IMR-90 (cell line): ENCODE measurements at places on chromosomes 1 and 21. TPM values are rescaled to one million over a fixed set of nuclear protein-coding genes. Genes with fewer than 3 reads are reported as not detected.

ERICH3 gene
- not detected in 2 replicates for total RNA-seq

GUCA2A gene
- total RNA-seq = not detected in 2 replicates

ZBTB8B gene
- not detected in 2 replicates for total RNA-seq

- peak; percentile 86 for DNase-seq
Measured at GRCh38 chr1:26786437-26787380, 1.0 kb upstream of the PIGV start.

GRCh38 chr1:9996624-9997582 lies at the start of gene RBP7:
RBP7 (plus strand) TSS chr1:9997228; CDS start chr1:9997259, 31 bp downstream.
- no peak for DNase-seq

DNA sequence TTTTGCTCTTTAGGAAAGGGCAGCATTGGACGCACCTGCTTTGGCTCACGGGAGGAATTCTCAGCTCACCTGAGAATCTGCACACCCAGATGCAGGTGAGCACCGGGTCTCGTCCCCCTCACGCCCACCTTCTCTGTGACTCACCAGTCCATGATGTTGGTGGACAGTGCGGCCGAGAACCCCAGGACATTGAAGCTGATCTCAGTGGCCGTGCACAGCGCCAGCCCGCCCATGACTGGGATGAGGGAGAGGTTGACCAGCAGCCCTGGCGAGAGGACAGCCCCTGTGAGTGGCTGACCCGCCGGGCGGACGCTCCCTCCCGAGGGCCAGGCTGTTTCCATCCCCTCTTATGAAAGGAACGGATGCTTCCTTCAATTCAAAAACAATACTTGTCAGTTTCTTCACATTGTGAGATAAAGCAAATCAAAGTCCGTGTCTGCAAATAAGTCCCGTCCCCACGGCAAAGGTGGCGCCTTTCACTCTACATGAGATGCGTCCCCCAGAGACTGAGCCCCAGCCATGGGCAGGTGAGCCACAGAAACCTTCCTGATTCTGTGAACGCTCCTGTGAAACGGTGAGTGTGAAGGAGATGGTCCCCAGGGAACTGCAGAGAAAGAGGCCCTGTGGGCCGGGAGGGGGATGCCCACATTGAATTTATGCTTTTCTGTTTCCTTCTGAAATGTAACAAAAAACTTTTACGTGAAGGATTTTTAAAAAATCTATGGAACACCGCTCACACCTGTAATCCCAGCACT lies 12.7 kb upstream of the CDK11B start:
- no peak for DNase-seq

DNA sequence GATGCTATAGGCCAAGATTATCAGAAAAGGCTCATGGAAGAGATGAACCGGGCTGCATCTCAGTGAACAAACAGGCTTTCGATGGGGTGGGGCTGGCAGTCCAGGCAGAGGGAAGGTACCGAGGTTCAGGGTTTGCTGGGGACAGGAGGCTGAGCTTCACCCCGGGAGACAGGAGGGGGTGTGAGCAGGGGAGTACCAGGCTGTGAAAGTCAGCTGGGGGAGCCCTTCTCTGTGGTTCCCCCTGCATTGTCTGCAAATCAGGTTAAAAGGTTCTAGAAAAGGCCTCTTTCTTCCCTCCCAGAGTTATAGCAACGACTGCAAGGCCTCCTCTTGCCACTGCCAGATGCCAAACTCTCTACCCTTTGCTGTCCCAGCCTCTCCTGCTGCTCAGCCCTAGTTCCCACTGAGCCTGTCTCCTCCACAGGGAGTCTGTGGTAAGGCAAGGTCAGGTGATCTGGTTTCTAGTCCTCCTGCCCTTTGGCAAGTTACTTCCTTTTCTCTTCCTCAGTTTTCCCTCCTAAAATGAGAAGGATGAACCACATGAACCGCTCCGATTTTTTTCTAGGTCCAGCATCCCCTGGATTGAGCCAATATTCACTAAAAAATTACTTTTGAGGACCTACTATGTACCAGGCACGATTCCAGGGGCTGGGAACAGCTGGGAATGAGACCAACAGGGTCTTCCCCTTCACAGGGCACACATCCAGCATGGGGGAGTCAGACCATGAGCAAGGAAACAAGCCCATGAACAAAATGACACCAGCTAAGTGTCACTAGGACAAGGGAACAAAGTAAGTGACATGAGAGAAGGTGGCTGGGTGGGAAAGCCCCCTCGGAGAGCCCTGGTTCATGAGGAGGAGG lies 7.2 kb downstream of the LAD1 start:
- DNase-seq = no peak

DNA sequence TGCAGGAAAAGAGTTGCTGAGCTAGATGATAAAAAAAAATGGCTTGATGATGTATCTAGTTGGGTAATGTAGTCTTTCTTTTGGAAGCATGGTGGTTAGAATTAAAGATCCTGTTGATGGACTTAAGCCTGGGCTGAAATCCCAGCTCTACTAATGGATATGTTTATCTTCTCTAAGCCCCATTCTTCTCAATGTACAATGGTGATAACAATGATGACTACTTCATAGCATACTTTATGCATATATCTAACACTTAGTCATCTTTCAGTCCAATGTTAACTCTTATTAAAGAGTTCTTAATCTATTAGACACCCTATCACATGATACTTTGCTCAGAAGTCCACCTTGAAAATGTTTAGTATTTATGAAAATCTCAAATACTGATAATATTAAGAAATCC lies 189.5 kb downstream of the PLA2G4A start:
- no peak for DNase-seq

GRCh38 chr1:228090613-228091081 lies 8.1 kb downstream of the ARF1 start:
- peak; percentile 55 for DNase-seq

GRCh38 chr1:240691909-240692705 lies 80.2 kb upstream of the GREM2 start:
- DNase-seq = peak; percentile 78
